ENCODE measurements at places on chromosomes 7 and 10.

DNA sequence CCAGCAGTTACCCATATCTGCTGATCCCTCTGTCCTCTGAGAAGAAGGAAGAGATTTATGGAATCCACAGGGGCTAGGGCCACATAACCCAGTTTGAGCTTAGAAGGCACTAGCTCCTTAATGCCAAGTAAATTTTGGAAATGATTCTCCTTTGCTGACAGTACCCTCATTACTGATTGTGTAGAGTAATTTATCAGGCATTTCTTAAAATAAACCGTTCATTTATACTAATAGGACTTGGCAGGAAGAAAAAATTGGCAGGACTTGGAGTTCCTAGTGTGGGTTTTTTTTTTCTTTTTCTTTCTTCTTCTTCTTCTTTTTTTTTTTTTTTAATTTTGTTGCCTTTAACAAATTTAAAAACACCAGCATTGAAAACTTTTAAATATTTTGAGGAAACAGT is 645.7 kb downstream of the SUGCT start:
- no peak for DNase-seq

- DNase-seq: no peak
Measured at GRCh38 chr7:117531595-117532244, 51.9 kb downstream of the CFTR start.

- no peak for DNase-seq
Measured at GRCh38 chr7:273327-273726, 16.6 kb upstream of the FOXL3 start.

DNA sequence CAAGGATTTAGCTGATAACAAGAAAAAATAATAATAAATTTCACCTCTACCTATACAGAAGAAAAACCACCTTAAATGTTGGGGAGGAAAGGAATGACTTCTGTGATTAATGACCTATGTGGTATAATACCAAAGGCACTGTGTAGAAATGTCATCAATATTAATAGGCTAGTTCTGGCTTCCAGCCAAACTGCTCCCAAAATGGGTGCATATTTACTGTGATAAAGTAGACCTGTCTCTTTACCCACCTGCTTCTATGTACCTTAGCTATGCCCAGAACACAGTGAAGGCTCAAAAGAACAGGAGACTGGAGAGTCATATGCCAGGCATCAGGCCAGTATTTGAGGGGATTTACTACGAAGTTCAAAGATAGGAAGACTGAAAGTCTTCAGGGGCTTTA is 76.0 kb downstream of the ATE1 start:
- peak; percentile 44 for DNase-seq

DNA sequence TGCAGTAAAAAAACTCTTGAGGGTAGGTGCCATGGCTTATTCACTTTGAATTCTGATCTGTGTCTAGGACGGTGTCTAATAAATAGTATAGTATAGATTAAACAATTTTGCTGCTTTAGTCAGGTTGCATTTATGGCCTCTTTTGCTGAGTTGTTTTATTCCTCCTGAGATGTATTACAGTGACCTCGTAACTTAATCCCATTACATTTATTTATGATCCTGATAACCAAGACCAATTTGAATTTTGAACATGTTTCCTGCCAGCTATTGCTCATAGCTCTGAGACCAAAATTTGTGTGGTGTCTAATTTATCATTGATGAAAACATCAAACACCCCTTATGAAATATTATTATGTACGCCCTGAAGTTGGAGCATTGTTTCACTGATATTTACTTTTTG is 381.9 kb upstream of the SEMA3C start:
- DNase-seq: no peak

DNA sequence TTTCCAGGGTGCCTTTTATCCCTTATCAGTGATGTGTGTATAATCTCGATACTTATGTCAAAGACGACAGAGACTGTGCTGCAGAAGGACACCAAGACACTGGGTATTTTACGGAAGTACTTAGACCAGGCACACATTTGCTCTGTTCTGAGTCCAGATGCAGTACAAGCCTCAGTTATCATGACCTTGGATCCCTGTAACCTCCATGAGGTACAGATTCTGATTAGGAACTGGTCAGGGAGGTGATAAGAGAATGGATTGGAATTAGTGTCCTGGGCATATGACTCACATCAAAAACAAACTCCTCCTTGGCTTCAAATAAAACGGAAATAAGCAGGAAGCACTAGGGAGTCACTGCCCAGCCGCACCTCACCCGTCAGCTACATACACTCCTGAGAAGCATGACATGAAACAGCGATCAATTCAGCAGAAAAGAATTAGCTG is 146.5 kb downstream of the SFMBT2 start:
- no peak for DNase-seq
